Stimulated activated CD8-positive, alpha-beta memory T cell treated with anti-CD3 and anti-CD28 coated beads, Interleukin-7, amount 100 ng/mL, for 48 hours (primary cell): ENCODE measurements at places on chromosomes 1 and 21.

DNA sequence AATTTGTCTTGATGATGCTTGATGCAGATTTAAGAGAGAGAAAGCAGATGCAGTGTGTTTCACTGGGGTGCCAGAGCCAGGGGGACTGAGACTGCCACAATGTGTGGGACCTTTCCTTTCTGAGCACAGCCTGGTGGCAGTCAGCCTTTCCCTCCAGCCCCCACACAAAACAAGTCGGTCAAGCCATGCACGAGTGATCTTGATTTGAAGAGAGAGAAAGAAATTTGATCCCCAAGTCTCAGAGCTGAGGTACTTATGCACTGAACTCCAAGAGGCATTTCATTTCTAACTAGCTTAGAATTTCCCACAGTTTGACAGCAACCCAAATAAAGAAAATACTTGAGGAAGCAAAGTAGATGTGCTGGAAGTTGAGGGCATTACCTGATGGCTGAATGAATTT is 193.8 kb downstream of the ST6GALNAC3 start:
- no peak for DNase-seq

- DNase-seq: no peak
Observed at GRCh38 chr1:93937997-93938396, 28.8 kb upstream of the GCLM start.

DNA sequence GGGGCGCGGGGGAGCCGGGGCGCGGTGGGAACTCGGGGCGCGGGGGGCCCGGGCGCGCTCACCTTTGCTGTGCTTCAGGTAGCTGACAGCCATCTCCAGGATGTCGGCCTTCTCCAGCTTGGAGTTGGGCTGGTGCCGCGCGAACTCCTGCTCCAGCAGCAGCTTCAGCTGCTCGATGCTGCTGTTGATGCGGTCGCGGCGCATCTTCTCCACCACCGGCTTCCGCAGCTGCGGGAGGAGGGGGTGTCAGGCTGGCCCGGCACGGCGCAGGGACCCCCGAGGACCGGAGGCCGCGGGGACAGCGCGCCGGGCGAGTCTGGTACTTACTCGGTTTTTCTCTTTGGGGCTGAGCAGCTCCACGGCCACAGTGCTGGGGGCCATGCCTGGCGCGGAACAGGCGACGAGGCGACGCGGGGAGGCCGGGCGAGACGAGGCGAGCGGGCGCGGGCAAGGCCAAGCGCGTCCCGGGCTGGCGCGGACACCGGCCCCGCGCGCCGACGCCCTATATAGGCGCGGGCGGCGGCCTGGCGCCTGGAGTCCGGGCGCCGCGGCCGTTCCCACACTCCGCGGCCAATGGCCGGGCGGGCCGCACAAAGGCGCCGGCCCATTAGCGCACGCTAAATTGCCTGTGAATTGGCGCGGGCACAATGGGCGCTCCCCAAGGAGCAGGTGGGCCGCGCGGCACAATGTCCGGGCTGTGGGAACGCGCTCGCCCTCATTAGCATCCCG is at the start of gene HES5:
Gene HES5, minus strand, starts transcription at position 480 of the 729 bp plus-strand sequence. Its CDS starts 99 bp downstream, at position 381.
- DNase-seq: no peak

DNA sequence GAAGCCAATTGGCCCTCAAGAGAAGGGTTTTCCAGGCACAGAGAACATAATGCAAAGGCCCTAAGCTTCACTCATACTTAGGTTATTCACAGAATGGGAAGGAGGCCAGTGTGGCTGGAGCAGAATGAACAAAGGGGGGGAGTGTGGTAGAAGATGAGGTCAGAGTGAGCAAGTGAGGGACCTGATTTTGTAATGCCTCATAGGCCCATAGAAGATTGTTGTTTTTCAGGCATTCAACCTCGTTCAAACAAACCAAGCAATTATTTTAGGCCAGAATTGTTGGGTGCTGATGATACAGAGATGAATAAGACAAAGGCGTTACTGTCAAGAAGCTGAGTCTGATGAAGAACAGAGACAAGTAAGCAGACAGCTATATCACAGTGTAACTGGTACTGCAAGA is 54.5 kb upstream of the RAP1A start:
- DNase-seq: no peak

GRCh38 chr1:37393173-37394120 is 80.9 kb upstream of the ZC3H12A start:
- DNase-seq: no peak

- DNase-seq: no peak
Observed at GRCh38 chr1:61087571-61087970, 5.2 kb downstream of the NFIA start.

GRCh38 chr1:223852337-223852736 is 6.6 kb upstream of the TP53BP2 start:
- DNase-seq: no peak

GRCh38 chr1:37354876-37355650 is 119.3 kb upstream of the ZC3H12A start:
- no peak for DNase-seq

DNA sequence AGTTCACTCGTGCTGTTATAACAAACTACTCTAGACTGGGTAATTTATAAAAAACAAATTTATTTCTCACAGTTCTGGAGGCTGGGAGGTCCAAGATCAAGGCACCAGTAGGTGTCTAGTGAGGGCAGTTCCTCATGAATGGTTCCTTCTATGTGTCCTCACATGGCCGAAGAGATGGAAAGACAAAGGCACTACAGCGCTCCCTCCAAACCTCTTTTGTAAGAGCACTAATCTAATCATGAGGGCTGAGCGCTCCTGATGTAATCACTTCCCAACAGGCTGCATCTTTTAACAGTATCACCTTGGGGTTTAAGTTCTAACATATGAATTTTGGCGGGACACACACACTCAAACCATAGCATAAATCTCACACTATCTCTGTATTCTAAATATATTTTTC is 54.0 kb upstream of the KANK4 start:
- DNase-seq: no peak

DNA sequence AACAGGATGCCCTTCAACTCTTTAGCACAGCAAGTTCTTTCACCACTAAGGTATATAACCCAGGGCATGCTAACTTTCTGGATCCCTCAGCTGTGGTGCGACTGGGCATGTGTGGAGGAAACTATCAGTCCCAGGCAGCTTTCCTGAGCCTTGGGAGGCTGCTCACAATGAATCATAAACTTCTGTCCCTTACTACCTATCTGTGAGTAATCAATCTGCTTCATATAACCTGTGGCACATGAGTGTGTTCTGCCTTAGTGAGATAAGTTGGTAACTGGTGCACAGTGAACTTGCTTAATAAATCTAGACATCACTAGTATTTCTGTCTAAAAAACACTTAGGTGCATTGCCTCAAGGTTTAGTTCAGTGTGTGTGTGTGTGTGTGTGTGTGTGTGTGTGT is 158.0 kb downstream of the GPATCH2 start:
- no peak for DNase-seq

GRCh38 chr1:163896001-163896400 is 574.2 kb downstream of the NUF2 start:
- DNase-seq: no peak

GRCh38 chr1:215728169-215728568 is 161.1 kb downstream of the KCTD3 start:
- DNase-seq: no peak

DNA sequence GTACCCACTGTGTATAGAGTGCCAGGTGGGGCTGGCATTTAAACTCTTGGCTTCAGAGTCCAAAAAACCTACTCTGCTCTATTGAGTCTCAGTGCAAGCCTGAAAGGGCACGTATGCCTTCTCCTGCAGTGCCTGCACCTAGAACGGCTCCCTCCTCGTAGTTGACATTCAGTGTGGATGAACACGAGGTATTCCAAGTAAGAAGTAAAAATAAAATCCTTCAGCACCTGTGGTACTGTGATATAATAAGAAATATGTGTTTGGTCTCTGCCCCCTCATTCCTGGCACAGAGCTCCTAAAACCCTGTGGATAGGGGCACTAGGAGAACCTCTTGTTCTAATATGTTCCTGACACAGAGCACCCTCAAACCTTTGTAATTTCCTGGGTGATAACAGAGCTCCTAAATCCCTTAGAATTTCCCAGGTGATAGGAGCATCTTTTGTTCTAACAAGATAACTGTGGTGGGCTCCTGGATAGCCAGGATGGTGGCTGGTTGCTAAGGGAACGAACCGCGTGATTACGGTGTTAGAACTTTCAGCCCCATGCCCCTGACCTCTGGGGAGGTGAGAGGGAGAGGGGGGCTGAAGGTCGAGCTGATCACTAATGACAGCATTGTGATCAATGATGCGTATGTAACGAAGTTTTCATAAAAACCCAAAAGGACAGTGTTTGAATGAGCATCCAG is 16.8 kb downstream of the UCK2 start:
- DNase-seq: no peak

DNA sequence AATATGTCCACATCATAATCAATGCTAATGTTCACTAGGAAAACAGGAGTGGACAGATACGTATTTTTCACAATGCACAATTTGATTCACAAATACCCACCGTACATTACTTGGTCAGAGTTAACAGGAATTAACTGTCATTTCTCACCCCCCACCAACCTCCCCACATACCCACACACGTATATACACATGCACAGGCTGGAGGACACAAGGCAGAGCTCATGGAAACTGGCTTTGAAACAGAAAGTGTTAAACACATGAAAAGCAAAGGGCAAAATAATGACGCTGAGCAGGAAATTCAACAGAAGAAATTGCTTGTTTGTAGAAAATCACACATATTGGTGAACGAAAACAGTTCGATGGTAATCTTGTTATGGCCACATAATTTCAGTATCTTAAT is 188.4 kb upstream of the DMRTA2 start:
- no peak for DNase-seq

DNA sequence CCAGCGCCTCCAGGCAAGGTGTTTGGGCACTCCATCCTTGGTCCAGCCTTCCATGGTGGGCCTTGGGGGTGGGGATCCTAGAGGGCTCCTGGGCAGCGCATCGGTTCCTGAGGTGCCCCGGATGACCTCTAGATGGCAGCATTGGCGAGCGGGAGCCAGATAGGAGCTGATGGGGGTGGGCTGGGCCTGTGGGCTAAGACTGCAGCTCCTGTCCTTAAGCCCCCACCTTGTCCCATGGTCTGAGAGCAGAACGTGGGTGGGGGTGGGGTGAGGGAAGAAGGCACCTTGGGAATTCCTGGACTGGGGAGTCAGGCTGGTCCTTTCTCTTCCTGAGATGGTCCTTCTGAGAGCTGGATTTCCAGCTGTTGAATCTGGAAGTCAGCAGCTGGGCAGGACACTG is 93.4 kb upstream of the CSF3R start:
- peak; percentile 29 for DNase-seq

- DNase-seq: no peak
Observed at GRCh38 chr1:9505143-9505542, 34.1 kb upstream of the SLC25A33 start.

GRCh38 chr21:32380940-32381339 is 11.9 kb downstream of the URB1 start:
- no peak for DNase-seq

- no peak for DNase-seq
Observed at GRCh38 chr1:110668549-110668948, 6.2 kb downstream of the KCNA3 start.

GRCh38 chr1:172286629-172287076 is 133.8 kb upstream of the C1orf105 start:
- DNase-seq: no peak

- DNase-seq: no peak
Observed at GRCh38 chr1:21614419-21615115, 54.6 kb downstream of the RAP1GAP start.

GRCh38 chr21:38349111-38349746 is 92.4 kb downstream of the KCNJ15 start:
- DNase-seq: no peak

DNA sequence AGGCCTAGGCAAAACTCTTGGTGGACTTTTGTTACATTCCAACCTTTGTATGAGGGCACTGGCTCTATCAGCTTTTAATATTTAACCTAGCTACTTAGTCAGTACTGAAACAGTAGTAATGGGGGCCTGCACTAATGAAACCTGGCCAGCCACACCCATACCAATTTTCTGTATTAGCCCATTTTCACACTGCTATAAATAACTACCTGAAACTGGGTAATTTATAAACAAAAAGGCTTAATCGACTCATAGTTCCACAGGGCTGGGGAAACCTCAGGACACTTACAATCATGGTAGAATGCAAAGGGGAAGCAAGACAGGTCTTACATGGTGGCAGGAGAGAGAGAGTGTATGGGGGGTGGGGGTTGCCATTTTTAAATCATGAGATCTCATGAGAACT is 245.7 kb upstream of the RGS18 start:
- no peak for DNase-seq

- no peak for DNase-seq
Observed at GRCh38 chr1:220369511-220369910, 97.3 kb upstream of the RAB3GAP2 start.

DNA sequence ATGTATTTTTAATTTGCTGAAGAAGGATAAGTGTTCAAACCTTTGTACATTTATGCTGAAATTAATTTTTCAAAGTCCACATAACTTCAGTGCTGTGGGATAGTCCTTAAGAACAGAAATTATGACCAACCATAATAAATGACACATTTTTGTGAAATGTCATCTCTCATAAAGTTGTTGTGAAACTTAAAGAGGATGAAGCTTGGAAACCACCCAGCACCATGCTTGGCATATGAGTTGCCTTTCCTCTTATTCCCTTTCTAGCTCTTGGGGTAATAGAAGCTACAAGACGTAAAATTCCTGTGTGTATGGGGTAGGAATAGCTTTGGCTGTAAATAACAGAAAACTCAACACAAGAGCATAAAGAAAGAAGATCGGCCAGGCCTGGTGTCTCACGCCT is 18.9 kb upstream of the USP24 start:
- DNase-seq: no peak

GRCh38 chr1:231983588-231984193 is 357.1 kb downstream of the DISC1 start:
- DNase-seq: no peak

DNA sequence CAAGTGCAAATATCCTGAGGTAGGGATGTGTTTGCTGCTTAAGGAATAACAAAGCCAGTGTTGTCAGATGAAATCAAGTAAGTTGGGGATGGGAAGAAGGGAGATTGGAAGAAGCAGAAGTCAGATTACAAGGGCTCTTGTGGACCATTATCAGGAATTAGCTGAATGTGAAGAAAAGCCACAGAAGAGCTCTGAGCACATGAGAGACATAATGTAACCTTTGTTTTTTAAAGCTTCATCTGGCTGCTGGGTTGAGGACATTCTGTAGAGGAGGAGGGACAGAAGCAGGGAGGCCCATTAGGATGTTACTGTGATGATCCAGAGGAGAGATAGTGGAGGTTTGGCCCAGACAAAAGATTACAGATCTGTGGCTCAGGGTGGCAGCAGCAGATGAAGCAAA is 111.7 kb downstream of the DUSP10 start:
- DNase-seq: no peak

GRCh38 chr1:909861-910310 is 13.8 kb upstream of the SAMD11 start:
- no peak for DNase-seq

GRCh38 chr1:46458846-46459245 is 30.8 kb upstream of the DMBX1 start:
- no peak for DNase-seq

DNA sequence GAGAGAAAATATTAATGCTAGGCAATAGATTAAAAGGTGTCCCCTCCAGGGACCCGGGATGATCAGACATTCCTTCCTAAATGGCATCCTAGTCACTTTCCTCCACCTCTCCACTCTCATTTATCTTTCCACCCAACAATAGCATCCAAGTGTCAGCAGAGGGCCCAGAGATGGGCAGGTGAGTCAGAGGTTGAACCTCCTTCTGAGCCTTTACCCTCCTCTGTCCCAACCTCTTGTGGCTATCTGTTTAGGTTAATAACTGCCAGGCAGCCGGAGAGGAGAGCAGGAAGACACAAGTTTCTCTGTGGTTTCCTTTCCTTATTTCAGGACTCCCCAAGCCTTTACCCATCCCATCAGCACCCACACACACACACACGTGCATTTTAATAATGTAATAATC is 4.1 kb downstream of the GJA5 start:
- no peak for DNase-seq
